ENCODE measurements at places on chromosomes 12 and 14.

GRCh38 chr14:68871392-68871791 is 78.5 kb upstream of the ZFP36L1 start:
- no peak for DNase-seq

DNA sequence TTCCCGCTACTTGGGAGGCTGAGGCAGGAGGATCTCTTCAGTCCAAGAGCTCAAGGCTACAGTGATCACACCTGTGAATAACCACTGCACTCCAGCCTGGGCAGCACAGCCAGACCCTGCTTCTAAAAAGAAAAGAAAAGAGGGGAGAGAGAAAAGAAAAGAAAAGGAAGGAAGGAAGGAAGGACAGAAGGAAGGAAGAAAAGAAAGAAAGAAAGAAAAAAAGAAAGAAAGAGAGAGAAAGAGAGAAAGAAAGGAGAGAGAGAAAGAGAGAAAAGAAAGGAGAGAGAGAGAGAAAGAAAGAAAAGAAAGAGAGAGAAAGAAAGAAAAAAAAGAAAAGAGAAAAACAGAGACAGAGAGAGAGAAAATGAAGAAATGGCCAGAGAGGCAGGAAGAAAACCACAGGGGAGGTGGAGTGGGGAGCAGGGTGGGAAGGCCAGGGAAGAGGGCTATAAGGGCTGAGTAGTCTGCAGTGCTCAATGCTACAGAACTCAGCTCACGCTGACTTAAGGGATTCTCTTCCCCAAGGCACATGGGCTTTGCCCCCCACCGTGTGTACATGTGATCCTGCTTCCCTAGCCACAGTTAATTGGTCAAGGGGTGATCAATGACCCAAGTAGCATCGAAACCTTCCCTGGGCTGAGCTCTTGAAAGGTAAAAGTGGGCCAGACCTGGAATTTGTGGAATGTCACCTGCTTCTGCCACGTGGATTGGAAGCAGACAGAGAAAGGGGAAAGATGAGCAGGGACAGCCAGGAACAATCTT is 90.4 kb upstream of the TMCC3 start:
- DNase-seq, result no peak

- no peak for DNase-seq
Measured at GRCh38 chr14:56715938-56716337, 94.3 kb downstream of the OTX2 start.

DNA sequence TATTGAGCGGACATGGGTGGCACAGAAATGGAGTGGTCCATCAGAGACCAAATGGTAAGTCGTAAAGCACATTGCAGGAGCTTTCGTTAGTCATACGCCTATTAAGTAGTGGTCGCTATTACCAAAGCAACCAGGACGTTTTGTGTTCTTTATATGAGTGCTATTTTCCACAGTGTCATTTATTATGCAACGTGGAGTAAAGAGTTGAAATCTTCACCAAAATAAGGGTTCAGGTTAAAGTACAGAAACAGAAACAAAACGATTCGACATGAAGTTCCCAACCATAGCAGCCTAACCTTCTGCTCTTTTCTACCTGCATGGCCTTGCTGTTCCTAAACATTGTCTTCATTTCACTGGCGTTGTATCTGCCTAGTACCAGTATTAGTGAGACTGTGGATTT is 20.1 kb upstream of the FGD4 start:
- DNase-seq, result no peak

GRCh38 chr12:19026614-19027488 is 102.7 kb upstream of the PLEKHA5 start:
- no peak for DNase-seq

- DNase-seq, result peak; percentile 55
Measured at GRCh38 chr14:49461529-49462401, 124.4 kb downstream of the RPS29 start.

GRCh38 chr12:4433745-4434058 is 11.9 kb downstream of the FGF6 start:
- DNase-seq, result no peak

DNA sequence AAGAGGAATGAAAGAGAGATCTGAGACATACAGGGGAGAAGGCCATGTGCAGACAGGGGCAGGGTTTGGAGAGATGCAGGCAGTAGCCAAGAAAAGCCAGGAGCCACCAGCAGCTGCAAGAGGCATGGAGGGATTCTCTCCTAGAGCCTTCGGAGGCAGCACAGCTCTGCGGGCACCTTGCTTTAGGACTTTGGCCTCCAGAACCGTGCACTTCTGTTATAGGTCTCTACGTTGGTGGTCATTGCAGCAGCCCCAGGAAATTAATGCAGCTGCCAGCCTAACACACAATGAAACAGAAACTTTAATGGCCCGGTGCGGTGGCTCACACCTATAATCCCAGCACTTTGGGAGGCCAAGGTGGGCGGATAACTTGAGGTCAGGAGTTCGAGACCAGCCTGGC is 14.7 kb upstream of the VRK1 start:
- no peak for DNase-seq

DNA sequence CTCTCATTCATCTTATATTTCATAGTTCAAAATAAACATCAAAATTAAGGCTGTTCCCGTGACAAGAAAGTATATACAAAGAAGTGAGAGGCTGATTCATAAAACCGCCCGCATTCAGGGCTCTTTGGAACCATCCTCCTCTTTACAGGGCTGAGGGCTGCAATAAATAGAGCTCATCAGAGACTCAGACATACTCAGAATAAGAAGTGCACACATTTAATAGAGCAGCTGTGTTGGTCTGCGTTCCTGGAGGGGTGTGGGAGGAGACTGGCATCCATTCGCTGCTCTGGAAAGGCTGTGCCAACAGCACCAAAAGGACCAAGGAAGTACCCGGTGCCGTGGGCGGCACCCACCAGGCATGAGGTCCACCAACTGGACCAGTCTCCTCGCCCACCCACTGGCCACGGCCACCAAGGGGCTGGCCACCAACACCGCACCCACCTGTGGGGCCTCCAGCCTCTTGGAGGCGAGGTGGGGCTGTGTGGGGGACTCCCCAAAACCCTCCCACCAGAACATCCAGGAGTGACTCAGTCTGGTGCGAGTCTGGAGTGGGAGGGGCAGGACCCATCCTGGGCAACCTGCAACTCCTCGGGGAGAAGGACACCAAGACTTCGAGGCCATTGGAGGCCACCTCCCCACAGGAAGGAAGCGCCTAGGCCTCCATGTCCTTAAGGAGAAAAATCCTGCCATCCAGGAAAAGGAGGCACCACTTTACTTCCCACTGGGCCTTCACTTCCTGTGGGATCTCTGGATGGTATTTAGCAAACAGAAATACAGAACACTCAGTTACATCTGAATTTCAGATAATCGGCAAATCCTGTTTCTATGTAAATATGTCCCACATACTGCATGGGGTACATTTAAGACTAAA is 32.7 kb downstream of the VCPKMT start:
- DNase-seq, result peak; percentile 40

GRCh38 chr14:59199614-59200013 is 11.1 kb downstream of the DAAM1 start:
- no peak for DNase-seq

DNA sequence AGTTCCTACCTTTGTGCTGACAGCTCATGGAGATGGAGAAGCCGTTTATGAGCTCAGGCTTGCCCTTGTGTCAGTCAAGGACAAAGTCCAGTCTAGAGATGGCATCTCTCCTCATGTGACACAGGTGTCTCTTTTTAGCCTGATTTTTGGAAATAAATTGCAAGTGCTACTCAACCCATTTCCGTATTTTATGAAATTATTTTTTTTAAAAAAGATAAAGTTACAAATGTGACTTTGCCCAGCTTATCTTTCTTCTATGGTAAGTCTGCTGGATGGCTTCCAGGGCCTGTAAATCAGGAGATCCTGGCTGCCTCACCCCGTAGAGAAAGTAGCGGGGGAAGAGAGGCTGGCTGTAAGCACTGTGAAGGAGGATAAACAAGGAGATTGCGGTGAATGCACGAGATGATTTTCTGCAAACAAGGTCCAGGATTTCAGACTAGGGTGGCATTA is 169.7 kb downstream of the MYRFL start:
- no peak for DNase-seq

DNA sequence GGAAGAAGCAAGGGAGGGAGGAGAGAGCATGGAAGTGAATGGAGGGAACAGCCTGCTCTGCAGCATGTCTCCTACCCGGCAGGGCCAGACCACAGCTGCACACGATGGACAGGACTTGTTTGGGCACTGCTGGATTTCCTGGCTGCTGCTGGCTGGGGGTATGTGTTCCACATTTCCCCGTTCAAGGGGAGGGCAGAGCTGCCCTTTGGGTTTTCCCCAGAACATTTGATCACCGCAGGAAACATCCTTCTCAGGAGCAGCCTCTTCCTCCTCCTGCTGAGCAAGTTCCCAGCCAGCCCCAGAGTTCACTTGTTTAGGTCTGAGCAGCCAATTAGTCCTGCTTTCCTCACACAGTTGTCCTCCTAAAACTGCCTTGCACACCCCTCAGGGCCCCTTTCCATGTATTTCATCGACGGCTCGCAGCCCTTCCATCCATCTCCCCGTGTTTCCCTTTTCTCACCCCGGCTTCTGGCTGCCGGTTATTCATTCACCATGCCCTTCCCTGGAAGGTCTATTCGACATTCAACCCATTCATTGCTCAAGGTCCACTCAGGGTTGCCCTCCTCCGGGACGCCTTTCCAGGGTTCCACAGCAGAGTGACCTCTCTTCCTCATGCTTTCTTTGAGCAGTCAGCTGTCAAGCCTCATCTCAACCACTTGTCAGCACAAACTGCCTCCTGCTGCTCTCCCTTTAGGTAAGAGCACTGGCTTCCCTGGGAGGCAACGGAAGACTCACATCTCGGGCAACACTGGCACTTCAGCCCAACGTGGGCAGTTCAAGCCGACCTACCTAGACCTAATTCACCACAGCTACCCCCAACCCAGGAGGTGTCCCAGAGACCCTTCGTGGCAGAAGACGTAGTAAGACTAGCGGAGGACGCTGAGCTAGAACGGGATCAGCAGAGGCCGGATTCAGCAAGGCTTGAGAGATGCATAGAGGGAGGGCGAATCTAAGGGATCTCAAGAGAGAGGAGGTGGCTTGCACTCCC is 20.1 kb upstream of the ANO2 start:
- no peak for DNase-seq

DNA sequence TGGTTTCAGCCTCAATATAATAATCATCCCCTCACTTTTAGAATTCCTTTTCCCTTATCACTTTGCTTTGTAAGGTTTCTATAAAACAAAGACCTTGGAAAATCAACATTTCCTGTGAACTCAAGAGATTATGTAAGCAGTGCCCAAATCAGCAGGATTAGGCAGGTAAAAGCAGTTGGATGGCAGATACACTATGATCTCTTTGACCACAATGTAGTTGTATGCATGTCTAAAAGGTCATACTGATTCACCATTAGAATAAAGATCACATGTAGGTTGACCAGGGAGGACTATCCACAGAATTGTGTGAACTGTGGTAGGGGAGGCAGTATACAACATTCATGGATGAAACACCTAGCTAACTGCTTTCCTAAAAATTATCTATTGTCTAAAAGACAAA is 57.5 kb downstream of the DENND5B start:
- DNase-seq, result no peak

GRCh38 chr14:60165547-60165876 is 314 bp upstream of the DHRS7 start:
- DNase-seq, result no peak

GRCh38 chr12:12872934-12873275 is 18.5 kb upstream of the GPRC5A start:
- DNase-seq, result no peak

DNA sequence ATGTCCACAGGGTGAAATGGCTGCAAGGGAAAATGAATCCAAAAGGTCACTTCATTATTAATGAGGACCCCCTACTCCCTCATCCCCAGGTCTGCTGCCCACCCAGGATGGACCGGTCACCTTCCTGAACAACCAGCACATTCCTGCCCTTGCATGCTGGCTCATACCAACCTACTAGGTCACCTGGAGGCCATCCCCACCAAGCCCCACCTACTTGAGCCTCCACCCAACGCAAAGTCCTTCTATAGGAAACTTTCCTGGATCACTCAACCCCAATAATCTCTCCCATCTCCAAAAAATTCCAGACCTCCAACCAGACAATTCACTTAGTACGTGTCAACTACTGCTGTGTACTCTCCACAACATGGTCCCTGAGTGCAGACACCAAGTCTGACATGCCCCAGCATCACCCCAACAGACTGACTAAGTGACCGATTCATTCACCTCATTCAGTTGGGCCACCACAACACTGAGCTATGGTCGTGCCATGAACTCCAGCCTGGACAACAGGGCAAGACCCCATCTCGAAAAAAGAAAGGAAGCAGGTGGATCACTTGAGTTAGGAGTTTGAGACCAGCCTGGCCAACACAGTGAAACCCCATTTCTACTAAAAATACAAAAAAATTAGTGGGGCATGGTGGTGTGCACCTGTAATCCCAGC is 18.1 kb downstream of the CLMN start:
- no peak for DNase-seq

DNA sequence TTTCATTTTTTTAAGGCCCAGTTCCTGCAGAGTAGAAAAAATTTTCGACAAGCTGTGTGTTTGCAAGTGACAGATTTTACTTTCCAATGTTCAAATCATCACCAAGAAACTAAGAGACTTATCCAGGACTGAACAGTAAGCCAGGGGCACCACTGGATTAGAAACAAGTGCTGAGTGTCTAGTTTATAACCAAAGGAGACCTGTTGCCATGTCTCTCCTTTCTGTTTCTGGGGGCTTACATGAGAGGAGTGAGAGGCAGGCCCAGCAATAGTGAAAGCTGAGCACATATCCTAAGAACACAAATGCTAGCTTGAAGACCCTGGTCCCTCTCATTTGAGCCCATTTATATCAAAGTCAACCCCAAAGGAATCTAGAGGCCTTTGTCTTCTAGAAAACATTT is 2.9 kb downstream of the IFNG start:
- DNase-seq, result no peak

GRCh38 chr12:8644345-8645248 is 18.0 kb downstream of the MFAP5 start:
- DNase-seq, result peak; percentile 30

- DNase-seq, result no peak
Measured at GRCh38 chr12:16346958-16347357, 487 bp upstream of the MGST1 start.

DNA sequence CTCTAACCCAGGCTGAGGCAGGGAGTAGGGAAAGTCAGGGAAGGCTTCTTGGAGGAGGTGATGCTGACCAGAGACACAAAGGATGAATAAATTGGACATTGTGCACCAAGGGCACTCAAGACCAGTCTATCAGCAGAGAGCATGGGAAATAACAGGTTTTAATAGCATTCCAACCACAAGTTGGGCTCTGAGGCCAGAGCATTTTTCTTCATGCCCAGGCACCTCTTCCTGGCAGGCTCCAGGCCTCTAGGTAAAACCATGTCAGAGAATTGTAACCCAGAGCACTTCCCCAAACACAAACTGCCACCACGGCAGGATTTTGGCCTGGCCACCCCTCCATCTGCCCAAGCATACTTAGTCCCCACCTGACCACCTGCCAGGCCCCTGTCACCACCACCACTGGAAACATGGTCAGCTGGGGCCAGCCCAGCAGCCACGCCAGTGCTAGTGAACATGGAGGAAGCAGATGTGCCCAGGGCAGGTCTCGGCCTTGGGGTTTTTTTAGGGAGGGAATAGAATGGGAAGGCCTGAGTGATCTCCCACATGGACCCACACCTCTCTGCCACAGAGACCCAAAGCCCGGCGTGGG is 22.7 kb downstream of the LTBP2 start:
- no peak for DNase-seq

GRCh38 chr12:57173089-57173488 is 25.7 kb upstream of the LRP1-AS start:
- DNase-seq, result no peak

GRCh38 chr12:65961190-65962035 is 137.1 kb downstream of the HMGA2 start:
- DNase-seq, result no peak

- no peak for DNase-seq
Measured at GRCh38 chr12:29782285-29782870, 1.4 kb downstream of the TMTC1 start.
